ENCODE measurements at places on chromosomes 5 and 9.
A peak's percentile ranks its signal among the peaks of the same experiment; 100 is the strongest.

- DNase-seq: no peak
These were observed 84.7 kb downstream of the GOLPH3 start for GRCh38 chr5:32089146-32090000.

- DNase-seq: peak; percentile 68
These were observed 12.7 kb upstream of the TMEM174 start for GRCh38 chr5:73160239-73160671.

- DNase-seq: no peak
These were observed 145.5 kb downstream of the PRR16 start for GRCh38 chr5:120609570-120609969.

DNA sequence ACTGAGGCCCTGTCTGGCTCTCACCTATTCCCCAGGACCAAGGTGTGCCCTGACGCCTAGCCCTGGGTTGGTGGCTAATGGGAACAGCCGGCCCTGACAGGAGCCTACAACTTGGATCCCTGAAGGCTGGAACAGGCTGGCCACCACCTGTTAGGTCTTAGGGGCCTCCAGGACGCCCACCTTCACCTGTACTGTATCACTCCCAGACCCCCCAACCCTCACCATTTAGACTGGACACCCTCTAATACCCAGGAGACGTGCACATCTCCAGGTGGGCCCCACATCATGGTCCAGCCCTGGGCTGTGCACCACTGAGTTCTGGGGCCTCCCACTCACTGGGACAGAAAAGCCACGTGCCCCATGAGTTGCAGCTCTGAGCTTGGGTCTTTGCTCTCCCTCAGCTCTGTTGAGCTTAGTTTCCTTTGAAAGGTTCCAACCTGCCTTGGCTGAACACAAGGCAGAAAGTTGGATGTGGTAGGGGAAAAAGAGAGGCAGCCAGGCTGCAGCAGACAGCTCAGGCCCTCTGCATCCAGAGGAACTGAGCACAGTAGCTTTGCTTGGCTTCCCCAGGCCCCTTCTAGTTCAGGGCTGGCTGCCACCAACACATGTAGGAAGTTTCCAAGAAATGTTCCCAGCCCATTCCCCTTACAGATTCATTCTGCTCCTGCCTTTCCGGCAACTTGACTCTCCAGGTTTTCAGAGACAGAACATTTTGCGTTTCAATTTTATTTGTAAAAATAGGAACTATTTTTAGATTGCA is 116.8 kb upstream of the TBC1D2 start:
- DNase-seq: no peak

- DNase-seq: no peak
These were observed 17.1 kb upstream of the DAB2 start for GRCh38 chr5:39441838-39442237.

DNA sequence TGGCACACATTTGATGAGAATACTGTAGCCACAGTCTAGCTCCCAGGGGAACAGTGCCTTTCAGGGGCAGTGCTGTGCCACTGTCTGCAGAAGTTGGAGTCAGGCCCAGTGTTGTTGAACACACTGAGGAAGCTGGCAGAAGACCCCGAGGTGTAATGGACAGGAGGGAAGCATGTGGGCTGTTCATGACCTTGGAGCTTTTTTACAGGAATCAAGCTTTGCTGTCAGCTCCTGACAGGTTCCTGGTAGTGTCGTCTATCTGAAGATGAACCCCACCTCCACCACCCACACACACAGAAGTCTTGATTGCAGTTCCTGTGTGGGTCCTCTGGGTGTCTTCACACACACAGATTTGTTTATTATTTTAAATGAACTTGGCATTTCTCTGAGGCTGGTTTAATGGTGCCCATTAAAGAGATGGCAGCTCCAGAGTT is 40.3 kb upstream of the TNFAIP8 start:
- peak; percentile 68 for DNase-seq

GRCh38 chr9:77864211-77864889 is 167.3 kb downstream of the GNAQ start:
- DNase-seq: no peak
